ENCODE measurements at places on chromosomes 4 and X. TPM values are rescaled to one million over a fixed set of nuclear protein-coding genes. Genes with fewer than 3 reads are reported as not detected.

Gene TREX2
- 0.68 TPM for polyA plus RNA-seq

Gene TLR10
- polyA plus RNA-seq: 0.60 TPM

Gene FRG1
- polyA plus RNA-seq: 53.2 TPM

Gene FMR1NB
- polyA plus RNA-seq: not detected

Gene GAGE1
- not detected for polyA plus RNA-seq

Gene CSAG3
- not detected for polyA plus RNA-seq

Gene PAGE4
- polyA plus RNA-seq: 0.59 TPM

Gene ABHD18
- polyA plus RNA-seq: 17.6 TPM

Gene USP53
- polyA plus RNA-seq: 29.4 TPM

Gene NFXL1
- 28.4 TPM for polyA plus RNA-seq

Gene ARMCX4
- 33.4 TPM for polyA plus RNA-seq

Gene KLF8
- polyA plus RNA-seq: 18.0 TPM

Gene STPG2
- polyA plus RNA-seq: 0.34 TPM

Gene RTL5
- 25.6 TPM for polyA plus RNA-seq

Data from left lung (tissue), 14 donors.